Epithelial cell of esophagus (primary cell): ENCODE measurements at places on chromosomes 5 and 9.

DNA sequence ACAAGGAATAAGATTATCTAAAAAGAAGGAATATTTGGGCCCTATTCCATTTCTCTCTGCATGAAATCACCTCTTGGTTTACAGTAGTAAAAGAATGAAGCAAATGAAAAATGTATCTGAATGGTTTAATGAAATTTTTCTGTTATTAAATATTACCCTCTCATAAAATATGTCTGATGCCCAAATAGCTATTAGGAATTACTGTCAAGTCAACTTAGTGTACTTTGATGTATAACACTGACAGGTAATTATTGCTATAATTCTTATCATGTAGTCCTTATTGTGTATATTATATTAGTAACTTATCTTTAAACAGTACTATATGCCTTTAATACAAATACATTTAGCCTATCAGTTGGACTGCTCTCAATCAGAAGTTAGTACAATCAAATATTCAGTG lies 8.4 kb downstream of the MYOT start:
- DNase-seq, result no peak

GRCh38 chr5:55868846-55869245 lies 17.7 kb downstream of the IL31RA start:
- peak; percentile 98 for DNase-seq

DNA sequence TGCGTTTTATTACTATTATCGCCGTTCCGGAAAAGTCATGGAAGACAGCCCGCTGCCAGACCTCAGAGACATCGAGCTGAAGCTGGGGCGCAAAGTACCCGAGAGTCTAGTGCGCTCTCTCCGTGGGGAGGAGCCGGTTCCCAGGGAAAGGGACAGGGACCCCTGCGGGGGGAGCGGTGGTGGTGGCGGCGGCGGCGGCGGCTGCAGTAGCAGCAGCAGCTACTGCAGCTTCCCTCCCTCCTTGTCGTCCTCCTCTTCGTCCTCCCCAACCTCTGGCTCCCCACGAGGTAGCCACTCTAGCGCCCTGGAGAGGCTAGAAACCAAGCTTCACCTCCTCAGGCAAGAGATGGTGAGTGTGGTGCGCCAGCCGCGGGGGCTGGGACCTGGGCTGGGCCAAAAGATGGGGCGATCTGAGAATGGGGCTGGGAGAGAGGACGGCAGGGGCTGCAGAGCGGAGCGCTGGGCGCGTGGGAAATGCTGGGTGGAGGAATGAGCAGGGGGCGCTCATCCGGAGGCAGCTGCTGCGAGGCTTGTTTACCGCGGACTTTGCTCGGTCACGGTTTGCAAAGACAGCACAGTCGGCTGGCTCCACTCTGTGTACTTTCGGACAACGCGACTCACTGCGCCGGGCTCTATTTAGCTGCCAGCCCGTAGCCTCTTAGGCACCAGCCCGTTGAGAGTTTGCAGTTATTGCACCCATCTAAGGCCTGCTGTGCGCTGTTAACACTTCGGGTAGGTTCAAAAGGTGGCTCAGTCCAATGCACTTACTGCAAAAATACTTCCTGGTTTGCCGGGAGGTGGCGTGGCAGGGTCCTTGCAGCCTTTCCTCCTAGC lies 1.1 kb downstream of the LURAP1L start:
- DNase-seq, result peak; percentile 91

GRCh38 chr5:132868754-132869153 lies 2.3 kb downstream of the UQCRQ start:
- no peak for DNase-seq

DNA sequence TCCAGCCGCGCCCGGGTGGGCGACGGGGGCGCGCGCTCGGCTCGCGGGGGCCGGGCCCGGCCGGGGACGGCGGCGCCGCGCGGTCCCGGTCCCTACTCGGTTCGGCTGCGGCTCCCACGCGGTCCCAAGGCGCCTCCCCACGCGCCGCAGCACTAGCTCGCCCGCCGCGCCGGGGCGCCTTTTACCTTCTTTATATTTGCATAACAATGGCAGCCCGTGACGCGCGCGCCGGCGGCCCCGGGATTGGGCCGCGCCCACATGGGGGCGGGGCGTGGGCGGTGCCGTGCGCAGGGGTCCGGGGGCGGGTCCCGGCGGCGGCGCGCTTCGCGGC lies at the start of gene NRARP:
NRARP (minus strand) TSS at position 154 of the 331 bp plus-strand sequence. CDS start 343 bp downstream, outside the sequence.
- DNase-seq, result peak; percentile 89

GRCh38 chr5:6615034-6615815 lies 17.6 kb downstream of the NSUN2 start:
- no peak for DNase-seq
